Esophagus squamous epithelium (tissue), 5 donors: ENCODE measurements at places on chromosomes 4 and X.

DNA sequence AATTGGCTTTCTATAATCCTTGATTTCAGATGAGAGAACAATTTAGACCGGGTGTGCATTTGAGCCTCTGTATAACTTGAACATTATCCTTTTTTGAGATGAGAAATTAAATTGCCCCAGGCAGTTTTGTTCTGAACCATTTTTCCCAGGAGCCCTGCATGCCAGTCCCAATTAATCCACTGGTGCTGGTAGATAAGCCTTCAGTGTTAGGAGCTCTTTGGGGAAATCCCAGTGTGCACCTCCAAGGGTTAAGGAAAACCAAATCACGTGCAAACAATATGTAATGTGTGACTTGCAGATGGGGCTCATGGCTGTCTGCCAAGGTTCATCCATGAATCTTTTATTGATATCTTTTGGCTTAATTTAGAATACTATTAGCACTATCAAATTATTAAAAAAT, 43.2 kb downstream of the KIT start:
- no peak for DNase-seq

DNA sequence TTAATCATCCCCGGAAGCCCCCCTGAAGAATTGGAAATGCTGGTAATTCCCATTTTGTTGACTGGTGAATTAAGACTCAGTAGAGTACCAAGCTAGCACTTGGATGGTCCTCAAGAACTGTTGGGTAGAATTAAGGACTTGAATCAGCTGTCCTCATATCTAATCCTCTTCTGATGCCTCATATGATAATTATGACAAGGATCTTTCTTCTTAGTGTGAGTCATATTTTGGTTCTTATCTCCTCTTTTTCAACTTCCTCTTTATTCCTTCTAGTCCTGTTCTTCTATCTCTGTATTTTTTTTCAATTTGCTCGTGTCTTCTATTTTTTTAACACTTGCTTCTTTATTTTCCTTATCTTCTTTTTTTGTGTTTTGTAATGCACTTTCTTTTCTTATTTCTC, 206.3 kb upstream of the ANXA3 start:
- DNase-seq = no peak

GRCh38 chr4:77899607-77900006, 37.0 kb downstream of the MRPL1 start:
- no peak for DNase-seq

DNA sequence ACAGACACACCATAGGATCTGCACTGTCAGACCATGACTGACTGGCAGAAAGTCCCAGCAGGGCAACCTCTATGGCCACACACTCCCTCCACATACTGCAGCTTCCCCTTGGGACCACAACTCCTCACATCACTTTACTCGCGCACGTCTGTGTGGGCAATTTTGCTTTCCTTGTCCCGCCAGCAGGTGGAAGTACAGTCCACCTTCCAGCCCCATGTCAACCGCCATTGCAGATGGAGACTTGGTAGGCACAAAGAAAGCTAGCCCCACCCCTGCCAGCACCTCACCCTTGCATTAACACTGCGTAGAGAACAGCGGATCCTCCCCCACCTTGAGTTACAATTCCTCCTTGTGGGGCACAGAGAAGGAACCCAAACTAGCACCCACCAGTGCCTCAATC, 74.4 kb upstream of the NAP1L2 start:
- no peak for DNase-seq

- no peak for DNase-seq
These were observed 800.2 kb upstream of the TENM3 start for GRCh38 chr4:181443021-181443420.

GRCh38 chrX:49165901-49166881, 3.6 kb downstream of the MAGIX start:
- peak; percentile 37 for DNase-seq

- no peak for DNase-seq
These were observed 1489.8 kb downstream of the STIM2 start for GRCh38 chr4:28350485-28350884.

DNA sequence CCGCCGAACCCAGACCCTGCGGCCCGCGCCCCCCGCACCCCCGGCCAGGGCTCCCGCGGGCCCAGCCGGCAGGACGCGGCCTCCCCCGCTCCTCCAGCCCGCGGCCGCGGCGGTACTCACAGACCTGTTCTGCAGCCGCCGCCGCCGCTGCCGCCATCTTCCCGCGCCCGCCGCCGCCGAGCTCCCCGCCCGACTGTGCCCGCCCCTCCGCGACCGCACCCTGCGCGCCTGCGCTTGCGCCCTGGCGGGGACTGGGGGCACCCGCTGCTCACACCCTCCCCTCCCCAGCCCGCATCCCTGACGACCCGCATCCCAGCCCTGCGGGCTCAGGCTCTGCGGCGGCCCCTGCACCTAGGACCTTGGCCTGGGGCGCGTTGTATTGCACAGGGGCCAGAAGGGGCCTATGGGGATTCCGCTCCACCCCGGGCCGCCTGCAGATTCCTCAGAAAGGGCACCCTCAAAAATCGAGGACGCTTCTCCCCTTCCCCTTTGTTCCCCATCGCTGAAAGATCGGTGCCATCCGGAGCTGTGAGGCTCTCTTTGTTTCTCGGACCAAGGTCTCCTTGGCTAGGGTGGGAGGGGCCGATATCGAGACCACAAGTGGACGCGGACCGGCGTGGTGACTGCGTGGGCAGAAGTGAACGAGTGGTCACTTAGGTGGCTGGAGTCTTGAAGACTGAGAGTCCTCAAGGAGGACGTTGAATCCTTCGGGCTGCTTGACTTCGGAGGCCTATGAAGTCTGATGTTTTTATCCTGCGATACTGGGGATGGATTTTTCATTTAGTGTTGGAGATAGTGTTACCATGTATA, at the start of gene SGCB:
Gene SGCB (minus strand): TSS at position 197 of the 810 bp plus-strand sequence. CDS start 40 bp downstream, at position 157.
- DNase-seq = peak; percentile 7
